ENCODE measurements at places on chromosomes 11 and 22.

DNA sequence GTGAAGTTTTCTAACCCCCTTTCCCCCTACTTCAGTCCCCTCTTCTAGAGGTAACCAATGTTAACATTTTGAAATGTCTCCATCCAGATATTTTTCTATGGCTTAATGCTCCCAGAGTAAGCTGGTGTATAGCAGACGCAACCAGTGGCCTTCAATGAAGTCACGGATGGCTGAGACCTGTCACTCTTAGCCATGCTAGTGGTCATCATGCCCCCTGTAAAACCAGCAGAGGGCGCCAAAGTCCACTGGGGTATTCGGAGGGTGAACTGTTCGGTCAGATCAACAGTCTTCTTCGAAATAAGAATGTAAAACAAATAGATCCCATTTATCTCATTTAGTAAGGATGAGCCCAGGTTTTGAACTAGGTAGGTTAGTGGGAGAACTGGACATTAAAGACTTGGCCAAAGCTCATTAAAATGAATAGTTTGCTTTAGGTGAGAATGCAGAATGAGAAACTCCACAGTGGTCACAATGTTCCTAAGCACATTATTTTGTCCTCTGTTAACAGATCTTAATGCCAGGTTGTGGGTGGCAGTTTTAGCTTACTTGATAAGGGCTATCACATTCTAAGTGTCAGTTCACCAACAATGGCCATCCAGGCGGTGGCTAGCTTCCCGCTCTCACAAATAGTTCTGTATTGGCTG lies 8.6 kb upstream of the MMP8 start:
- peak; percentile 1 for DNase-seq

- no peak for DNase-seq
Observed at GRCh38 chr11:134438542-134439537, 26.8 kb upstream of the B3GAT1 start.

- DNase-seq, result no peak
Observed at GRCh38 chr11:19931141-19931770, 218.6 kb downstream of the NAV2 start.

- DNase-seq, result no peak
Observed at GRCh38 chr11:128303383-128303782, 284.0 kb downstream of the ETS1 start.

GRCh38 chr11:33835143-33835878 lies 56.6 kb downstream of the LMO2 start:
- no peak for DNase-seq

DNA sequence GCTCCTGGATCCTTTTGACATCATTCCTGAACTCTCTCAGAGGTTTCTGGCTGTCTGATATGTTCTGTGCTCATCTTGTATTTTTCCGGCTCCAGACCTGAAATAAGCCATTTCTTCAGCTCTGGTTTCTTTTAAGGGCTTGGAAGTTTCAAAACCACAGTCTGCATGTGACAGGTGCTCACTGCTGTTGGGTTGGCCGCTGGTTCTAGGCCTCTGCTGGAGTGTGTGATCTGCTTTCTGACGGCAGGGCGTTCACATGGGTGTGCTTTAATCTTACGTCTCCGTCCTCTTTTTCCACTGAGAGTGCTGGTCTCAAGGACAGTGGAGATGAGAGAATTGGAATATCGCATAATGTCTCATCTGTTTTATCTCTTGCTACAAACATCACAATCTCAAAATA lies 10.3 kb downstream of the ZBED4 start:
- no peak for DNase-seq

DNA sequence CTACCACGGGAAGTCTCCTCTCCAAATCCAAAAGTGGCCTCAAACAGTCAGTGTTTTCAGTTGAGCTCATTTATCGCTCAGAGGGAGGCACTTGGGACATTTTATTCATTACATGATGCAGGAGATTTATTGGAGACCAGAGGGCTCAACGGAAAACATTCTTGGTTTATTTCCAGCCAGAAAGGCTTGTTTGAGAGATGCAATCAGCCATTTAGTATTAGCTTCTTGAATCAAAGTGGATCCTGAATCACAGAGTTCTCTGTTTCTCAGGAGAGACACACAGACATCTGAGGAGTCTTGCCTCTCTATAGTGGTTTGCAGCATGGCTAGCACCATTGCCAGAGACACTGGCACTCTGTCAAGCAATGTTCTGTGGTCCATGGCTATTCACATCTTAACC lies 31.5 kb downstream of the CD44 start:
- no peak for DNase-seq

GRCh38 chr11:45974806-45975205 lies 52.4 kb downstream of the LARGE2 start:
- no peak for DNase-seq

- no peak for DNase-seq
Observed at GRCh38 chr11:79922641-79923040, 481.8 kb upstream of the TENM4 start.

DNA sequence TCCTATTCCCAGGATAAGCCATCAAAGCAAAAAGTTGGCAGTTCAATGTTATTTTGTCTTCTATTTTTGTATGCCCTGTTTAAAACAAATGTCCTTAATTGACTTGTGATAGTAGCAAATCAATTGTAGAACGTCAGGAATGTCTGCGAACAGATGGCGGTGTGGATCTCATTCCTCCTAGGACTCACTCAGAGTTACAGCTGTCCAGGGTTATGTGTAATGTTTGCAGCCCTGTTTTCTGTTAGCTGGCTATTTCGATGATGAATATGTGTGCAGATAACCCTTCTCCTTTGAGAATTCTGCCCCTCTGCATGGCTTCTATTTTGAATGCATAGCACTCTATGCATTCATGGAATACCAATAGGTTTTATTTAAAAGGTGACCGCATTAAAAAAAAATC lies 1248.0 kb upstream of the CNTN5 start:
- no peak for DNase-seq

DNA sequence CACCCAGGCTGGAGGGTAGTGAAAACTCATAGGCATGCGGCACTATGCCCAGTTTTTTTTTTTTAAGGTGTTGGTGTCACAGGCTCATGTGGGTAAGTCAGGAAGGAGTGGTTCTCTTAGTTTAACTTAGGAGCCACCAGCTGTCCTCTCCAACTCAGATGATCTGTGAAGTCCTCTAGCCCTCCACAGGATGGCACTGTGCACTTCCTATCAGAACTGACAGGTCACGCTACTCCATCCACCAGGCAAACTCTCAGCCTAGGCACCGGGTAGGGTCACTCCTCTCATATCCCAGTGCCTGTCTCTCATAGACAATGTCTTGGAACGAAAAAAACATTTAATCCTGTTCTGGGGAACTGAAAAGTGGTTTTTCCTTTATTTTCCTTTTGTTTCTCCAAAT lies 16.5 kb downstream of the NAP1L4 start:
- no peak for DNase-seq

- no peak for DNase-seq
Observed at GRCh38 chr11:91265946-91266345, 958.7 kb upstream of the FAT3 start.

GRCh38 chr22:50731811-50732624 lies 6.0 kb upstream of the ACR start:
- DNase-seq, result peak; percentile 43

DNA sequence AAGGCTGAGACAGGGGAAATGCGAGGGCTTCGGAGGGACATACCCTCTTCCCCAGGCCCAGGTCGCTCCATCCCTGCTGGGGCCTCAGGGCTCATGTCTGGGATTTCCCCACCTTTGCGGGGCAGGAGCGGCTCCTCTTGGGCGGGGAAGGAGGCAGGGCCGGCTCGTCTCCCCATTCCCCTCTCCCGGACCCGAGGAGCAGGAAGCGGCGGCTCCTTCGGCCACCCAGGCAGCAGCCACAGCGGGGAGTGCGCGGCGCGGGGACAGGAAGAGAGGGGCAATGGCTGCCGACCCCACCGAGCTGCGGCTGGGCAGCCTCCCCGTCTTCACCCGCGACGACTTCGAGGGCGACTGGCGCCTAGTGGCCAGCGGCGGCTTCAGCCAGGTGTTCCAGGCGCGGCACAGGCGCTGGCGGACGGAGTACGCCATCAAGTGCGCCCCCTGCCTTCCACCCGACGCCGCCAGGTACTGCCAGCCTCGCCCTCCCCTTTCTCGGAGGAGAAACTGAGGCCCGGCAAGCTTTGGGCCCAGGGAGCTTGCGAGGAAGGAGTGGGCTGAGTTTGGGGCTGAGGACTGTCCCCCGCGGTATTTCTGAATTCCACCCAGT lies at the start of gene ANKK1:
Gene ANKK1, plus strand, starts transcription at position 175 of the 607 bp plus-strand sequence. Its CDS starts 106 bp downstream, at position 281.
- DNase-seq, result no peak

- DNase-seq, result no peak
Observed at GRCh38 chr11:122791411-122791810, 46.9 kb upstream of the CRTAM start.

GRCh38 chr22:30523646-30524489 lies 18.4 kb upstream of the SEC14L4 start:
- DNase-seq, result no peak

DNA sequence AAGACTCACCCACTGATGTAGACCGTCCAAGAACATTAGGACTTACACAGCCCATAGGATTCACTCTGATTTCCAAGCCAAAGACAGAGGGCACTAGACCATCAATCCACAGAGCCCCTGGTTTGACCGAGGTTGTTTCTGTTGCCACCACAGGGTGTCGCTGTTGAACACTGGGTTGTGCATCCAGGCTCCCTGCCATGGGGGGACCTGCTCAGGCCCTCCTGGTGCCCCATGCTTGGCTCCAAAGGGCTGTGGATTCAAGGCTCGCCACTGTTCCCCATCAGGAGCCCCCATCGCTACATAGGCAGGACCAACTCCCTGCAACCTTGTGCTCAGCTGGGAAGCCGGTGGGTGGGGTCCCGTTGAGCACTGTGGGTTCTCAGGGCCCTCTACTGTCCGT lies 128.0 kb upstream of the ANO1 start:
- no peak for DNase-seq

- DNase-seq, result no peak
Observed at GRCh38 chr11:64510759-64511158, 80.3 kb upstream of the SLC22A12 start.

DNA sequence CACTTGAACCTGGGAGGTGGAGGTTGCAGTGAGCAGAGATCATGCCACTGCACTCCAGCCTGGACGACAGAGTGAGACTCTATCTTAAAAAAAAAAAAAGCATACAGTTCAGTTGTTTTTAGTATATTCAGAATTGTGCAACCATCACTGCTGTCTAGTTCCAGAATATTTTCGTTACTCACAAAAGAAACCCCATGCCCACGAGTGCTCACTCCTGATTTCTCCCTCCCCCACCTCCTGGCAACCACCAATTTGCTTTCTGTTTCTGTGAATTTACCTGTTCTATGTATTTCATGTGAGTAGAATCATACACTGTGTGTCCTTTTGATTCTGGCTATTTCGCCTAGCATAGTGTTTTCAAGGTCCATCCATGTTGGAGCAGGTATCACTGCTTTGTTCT lies 24.8 kb downstream of the PTPRJ start:
- peak; percentile 51 for DNase-seq

GRCh38 chr22:21791635-21792625 lies 56.3 kb upstream of the YPEL1 start:
- peak; percentile 31 for DNase-seq

GRCh38 chr11:86954269-86955110 lies 705 bp downstream of the FZD4 start:
- DNase-seq, result no peak

DNA sequence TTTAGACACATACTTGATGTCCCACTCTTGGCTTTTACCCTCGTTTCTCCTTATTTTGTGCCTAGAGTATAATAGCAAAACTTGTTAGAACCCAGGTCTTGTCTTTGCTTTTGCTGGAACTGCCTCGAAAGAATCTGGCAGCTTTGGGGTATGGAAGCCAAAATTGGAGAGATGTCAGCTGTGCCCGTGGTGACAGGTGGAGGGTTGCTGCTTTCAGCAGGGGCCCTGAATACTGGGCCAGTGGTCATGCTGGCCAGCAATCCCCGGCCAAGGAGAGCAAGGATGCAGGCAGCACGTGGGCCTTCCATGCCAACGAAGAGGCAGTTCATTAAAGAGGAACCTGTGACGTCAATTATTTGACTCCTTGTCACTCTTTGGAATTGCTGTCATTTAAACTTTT lies 181.1 kb downstream of the HIPK3 start:
- DNase-seq, result no peak

DNA sequence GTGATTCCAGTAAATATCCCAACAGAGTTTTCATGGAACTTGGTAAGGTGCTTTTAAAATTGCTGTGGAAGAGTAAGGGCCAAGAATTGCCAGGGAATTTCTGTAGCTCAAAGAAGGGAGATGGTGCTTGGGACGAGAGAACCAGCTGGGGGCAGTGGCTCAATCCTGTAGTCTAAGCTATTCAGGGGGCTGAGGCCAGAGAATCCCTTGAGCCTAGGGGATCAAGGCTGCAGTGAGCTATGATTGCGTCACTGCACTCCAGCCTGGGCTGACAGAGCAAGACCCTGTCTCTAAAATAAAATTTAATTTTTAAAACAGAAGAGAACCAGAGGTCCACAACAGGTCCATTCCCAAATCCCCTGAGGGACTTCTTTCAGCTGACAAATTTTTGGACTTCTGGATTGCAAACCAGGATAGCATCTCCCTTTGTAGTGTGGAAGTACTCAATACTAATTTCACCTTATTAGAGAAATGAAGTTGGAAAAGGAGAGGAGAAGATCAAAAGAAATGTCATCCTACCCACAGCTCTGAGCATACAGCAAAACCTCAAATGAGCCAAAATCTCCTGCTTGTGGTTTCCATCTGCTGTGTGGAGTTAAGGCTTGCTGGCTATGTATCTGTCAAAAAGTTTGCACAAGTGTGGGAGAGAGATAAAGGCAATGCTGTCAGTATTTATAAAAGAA lies 59.2 kb upstream of the CLPB start:
- no peak for DNase-seq

GRCh38 chr11:28338371-28338770 lies 230.2 kb downstream of the METTL15 start:
- DNase-seq, result no peak

DNA sequence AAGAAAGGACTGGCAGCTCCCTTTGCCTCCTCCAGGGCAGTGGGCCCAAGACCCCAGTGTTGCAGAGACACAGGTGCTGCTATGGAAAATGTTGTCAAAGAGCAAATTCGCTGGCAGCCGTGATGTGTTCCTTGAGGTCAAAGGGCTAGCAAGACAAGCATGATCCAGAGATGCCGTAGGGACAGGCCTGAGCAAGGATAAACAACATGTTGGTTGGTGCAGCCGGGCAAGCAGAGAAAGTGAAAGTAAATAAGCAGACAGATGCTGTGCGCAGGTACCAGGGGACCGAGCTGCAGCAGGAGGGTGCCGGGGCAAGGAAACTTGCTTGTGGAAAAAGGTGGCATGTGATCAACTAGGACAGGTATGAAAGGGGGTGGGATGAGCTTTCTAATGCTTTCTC lies 125.5 kb upstream of the NECTIN1 start:
- DNase-seq, result no peak

DNA sequence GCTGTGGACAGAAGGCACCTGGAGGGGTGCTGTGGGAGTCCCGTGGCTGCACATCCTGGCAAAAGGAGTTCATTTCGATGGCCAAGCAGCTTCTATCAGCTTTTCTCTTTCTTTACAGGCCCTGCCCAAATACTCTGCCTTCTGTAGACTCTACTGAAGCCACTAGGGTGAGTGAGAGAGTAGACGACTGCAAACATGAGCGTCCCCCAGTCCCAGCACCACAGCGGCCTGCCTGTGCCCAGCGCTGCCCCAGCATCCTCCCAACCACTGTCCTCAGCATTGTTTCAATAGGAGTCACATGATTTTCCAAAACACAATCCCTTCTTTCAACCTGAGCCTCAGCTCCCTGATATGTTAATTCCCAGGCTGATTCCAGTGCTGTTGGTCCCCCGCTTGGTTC lies 110.0 kb downstream of the KIRREL3 start:
- no peak for DNase-seq

GRCh38 chr11:15341587-15341986 lies 226.9 kb downstream of the INSC start:
- DNase-seq, result no peak
